NCI-H2107 (cell line): ENCODE measurements at places on chromosomes 13 and 19.

DNA sequence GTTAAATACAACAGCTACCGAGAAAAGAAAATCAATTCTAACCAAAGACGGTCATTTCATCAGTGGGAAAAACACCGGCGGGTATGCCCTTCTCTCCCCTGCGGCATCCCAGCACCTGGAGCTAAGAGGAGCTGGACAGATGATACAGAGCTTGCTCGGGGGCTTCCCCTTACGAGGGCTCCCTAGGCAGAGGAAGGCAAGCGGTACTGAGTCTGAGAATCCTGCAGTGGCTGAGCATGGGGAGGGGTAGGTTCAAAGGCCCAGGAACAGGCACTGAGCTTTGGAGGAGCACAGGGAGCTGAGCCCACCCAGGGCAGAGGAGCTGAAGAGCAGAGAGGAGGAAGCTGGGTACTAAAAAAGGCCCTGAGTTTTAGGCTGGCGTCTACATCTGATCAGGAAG is 12.7 kb downstream of the STK24 start:
- DNase-seq: no peak

DNA sequence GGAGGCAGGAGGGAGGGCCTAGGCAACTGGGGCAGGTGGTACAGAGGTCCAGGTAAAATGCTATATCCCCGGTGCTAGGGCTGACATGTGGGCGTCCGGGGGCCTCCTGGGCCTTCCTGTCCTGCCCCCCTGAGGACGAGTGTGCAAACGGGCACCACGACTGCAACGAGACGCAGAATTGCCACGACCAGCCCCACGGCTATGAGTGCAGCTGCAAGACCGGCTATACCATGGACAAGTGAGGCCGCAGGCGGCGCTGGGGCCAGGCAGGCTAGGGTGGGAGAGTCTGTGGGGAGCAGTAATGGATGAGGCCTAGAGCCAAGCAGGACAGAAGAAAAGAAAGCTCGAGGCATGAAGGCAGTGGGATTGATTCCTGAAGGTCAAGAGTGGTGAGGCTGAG is 21.3 kb downstream of the CNFN start:
- no peak for DNase-seq

DNA sequence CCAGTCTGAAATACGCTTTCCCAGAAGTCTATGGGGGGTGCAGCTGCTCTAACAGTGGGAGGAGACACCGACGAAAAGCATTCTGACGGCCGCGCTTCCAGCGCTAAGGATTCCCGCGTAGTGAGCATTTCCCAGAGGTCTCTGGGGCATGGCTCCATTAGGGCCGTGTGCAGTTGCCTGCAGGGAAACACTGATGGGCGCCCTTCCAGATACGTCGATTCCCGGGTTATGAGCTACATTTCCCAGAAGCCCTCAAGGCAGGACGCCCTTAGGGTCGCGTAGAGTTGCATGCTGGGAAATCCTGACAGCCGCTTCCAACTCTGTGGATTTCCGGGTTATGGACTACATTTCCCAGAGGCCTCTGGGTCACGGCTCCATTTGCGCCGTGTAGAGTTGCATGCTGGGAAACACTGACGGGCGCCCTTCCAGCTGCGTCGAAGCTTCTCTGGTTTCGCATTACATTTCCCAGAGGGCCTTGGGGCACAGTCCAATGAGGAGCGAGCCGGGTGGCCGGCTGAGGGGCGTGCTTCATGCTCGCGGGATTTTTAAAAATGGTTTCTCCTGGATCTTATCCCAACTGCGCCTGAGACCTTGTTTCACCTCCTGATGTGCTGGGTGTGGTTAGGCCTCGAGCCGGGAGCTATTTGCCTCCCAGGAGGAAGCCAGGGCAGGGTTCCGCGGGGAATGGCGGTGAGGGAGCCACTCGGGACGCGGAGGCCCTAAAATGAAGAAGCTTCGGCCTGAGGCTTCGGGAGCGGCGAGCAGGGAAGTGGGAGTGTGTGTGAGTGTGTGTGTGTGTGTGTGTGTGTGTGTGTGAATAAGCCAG is 17.2 kb upstream of the ZNF331 start:
- peak; percentile 92 for DNase-seq

DNA sequence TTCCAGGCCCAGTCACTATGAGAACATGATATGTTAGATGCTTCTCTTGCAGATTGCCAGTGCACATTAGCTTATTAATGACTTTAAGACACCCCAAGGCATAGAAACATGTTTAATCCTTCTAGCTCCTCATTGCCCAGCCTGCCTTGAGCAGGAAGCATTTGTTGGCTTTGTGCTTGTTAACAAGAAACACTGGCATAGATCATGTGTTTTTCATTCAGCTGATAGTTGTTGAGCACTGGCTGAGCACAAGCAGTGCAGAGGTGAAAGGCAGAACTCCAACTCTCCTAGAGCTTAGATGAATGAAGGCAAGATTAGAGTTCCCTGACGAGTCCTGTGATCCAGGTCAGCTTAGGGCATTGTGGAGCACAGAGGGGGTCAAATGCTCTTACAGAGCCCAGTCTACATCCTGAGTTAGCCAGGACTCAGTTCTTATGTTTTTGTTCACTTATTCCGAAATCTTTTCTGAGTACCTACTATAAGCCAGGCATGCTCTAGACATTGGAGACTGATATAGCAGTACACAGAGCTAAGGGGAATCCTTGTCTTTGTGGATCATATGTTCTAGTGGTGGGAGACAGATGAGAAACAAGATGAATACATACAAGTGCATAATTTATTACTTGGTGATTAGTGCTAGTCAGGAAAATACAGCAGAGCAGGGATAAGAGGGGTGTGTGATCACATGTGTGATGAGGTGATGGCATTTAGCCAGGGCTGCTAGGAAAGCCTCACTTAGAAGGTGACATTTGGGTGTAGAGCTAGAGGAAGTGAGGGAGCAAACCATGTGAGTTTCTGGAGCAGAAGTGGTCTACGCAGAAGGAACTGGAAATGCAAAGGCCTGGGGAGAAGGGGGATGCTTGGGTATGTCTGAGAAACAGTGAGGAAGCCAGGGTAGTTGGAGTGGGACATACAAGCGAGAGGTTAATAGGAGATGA is 101.2 kb downstream of the WASF3 start:
- DNase-seq: no peak

- no peak for DNase-seq
Measured at GRCh38 chr13:48595431-48596429, 58.0 kb upstream of the CYSLTR2 start.

GRCh38 chr19:51093101-51093500 is 10.4 kb upstream of the KLK14 start:
- no peak for DNase-seq

DNA sequence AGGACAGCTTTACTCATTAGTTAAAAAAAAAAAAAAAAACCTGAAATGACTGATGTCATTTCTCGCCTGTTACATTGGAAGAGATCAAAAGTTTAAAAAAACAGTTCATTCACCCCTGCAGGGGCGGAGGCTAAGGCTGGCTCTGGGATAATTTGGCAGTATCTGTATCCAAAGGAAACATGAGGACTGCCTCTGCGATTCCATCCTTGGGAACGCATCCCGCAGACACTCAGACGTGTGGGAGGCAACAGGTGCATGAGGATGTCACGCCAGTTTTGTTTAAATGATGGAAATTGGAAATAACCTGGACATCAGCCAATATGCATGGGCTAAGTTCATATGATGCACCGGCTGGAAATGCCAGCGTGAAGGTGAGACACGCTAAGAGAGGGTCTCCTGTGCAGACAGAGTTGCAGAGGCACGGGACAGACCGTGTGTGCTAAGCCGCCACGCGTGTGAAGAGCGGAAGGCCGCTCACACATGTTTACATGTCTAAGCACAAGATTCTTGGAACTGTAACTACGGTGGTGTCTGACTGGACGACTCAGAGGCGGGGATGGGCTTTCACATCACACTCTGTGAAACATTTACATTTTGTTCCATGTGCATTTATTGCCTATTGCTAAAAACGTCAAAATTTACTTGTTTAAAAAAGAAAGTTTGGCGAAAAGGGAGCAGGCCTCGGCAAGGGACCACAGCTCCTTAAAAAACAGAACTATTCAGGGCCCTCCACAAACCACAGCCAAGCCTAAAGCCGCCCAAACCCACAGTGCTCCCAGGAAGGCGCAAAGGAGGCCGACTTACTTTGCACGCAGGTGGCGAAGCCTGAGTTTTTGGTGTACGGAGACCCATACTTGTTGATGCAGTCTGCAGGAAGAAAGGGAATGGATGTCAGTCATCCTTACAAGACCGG is 17.9 kb downstream of the GAS6 start:
- DNase-seq: no peak

DNA sequence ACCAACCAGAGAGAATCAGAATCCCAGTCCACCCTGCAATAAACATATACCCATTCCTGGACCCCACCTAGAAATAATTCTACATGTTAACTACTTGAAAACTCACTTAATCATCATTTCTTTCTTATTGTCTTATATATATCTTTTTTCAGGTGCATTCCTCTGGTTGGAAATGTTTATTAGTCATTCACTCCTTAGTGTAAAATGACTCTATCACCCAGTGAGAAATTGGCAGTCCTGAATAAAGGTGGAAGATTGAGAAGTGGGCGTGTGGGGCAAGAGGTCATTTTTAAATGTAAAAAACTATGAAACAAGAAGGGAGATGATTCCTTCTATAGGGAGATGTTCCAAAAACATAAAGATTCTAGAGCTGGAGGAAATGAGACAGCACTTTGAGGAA is 101.2 kb upstream of the MBNL2 start:
- no peak for DNase-seq

- DNase-seq: no peak
Measured at GRCh38 chr13:28012383-28012782, 23.9 kb upstream of the URAD start.

DNA sequence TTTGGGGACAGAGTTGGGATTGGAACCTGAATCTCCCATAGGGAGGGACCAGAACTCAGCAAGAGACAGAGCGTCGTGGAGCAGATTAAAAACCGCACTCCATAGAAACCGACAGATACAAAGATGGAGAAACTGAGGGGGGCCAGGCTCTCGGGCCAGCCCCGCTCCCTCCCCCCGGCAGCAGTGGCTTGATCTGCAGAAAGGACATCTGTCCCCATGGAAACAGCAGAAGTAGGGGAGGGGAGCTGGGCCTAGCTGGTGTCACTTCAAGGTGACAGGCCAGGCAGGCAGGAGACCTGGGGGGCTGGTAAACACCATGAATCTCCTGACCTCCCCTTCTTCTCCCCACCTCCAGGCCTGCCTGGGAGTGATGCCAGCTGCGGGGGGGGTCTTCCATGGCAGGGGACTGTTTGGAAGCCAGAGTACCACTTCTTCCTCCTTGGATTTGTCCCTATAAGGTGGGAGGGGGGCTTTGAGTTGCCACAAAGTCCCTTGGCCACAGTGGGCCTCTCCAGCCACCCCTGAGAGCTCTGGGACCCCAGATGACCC is 10.9 kb downstream of the TMIGD2 start:
- no peak for DNase-seq

GRCh38 chr13:91295712-91296410 is 51.6 kb upstream of the MIR17HG start:
- no peak for DNase-seq
